Activated T-helper 2 cell treated with anti-CD3 and anti-CD28 coated beads, Interferon-gamma antibody, Interleukin-2, Interleukin-4, amounts not matched to agents 10 μg/mL and 5 μg/mL and 100 μg/mL, durations not matched to agents 14 hours and 24 hours and 36 hours (primary cell): ENCODE measurements at places on chromosomes 12 and 14.

GRCh38 chr14:51621654-51622053, 30.1 kb upstream of the FRMD6 start:
- no peak for DNase-seq

DNA sequence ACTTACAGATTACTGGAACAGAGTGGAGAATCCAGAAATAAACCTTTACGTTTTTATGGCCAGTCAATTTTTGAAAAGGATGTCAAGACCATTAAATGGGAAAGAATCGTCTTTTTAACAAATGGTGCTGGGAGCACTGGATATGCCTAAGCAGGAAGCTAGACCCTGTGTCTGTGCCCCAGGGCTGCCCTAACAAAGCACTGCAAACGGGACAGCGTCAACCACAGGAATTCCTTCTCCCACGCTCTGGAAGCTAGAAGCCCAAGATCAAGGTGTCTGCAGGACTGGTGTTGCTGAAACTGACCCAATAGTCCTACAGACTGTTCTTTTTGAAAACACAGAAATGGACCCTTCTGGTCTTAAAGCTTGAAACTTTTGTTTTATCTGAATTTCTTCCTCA, 9.3 kb upstream of the TMEM121 start:
- no peak for DNase-seq

GRCh38 chr14:94659256-94659655, 47.1 kb downstream of the SERPINA3 start:
- no peak for DNase-seq

GRCh38 chr12:81039231-81039630, 38.6 kb upstream of the ACSS3 start:
- no peak for DNase-seq

DNA sequence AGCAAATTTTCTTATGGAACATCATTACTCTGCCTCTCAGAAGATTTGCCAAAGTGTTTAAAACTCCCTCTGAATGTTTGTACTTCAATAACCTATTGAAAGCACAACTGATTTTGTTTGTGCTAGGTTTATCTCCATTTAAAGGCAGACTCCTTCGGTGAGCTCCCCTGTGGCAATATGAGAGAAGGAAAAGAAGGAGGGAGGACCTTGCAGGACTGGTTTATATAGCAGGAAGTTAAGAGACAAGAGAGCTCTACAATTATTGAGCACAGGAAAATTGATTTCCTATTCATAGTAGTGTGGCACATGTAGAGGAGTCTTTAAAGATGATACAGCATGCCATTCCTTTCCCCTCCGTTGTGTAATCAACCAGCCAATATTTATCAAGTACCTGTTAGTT, 75.5 kb downstream of the PDE3A start:
- DNase-seq: no peak

DNA sequence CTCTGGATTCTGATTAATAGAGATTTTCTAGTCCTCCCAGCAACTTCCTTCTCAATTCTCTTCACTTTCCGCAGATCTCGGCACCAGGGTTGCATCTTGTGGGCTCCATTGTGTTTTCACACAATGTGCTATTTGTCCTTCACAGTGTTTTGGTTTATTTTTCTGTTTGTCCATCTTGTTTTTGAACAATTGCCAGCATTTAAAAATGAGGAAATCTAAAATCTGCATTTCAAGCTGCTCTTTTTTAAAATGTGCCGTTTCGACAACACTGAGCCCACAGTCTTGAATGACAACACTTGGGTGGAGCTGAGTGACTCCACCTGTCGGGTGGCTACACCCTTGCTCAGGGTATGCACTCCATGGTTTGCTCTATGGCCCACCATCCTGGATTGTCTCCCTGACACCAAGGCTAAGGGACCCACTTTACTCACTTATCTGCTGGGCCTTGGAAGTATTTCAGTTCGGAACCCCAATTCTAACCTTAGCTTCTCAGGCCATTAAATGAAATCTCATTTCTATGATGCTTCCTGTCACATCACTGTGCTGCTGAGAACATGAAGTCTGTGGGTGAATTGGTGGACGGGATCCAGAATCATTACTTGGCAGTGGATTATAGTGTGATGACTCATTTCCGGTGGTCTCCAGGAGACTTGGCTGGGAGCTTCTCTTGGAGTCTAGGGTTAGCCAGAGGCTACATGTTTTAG, 3.4 kb upstream of the MYRFL start:
- no peak for DNase-seq

DNA sequence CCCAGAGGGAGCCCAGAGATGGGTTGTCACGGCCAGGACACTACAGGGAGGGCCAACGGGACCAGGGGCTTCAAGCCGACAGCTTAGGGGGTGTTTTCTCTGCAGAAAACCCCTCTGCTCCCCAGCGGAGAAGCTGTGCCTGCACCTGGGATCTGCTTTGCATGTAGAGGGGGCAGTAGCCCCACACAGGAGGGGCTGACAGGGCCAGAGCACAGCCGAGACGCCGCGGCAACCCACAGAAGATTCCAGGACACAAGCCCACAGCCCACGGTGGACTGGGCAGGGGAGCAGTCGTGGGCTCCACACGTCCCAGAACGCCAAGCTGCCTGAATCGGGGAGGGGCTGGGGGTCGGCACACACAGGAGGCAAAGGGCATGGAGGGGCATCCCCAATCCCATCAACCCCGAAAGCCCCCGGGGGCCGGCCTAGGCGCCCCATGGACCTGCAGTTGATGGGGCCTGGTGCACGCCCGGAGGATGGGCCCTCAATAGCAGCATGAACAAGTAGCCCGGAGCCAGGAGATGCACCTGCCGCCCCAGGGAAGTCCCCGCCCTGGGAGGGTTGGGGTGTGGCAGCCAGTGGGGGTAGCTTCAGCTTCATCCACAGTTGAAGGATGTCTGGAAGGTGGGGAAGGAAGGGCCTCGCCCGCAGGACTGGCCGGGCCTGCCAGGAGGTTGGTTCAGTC, 30.5 kb upstream of the TMEM179 start:
- no peak for DNase-seq

DNA sequence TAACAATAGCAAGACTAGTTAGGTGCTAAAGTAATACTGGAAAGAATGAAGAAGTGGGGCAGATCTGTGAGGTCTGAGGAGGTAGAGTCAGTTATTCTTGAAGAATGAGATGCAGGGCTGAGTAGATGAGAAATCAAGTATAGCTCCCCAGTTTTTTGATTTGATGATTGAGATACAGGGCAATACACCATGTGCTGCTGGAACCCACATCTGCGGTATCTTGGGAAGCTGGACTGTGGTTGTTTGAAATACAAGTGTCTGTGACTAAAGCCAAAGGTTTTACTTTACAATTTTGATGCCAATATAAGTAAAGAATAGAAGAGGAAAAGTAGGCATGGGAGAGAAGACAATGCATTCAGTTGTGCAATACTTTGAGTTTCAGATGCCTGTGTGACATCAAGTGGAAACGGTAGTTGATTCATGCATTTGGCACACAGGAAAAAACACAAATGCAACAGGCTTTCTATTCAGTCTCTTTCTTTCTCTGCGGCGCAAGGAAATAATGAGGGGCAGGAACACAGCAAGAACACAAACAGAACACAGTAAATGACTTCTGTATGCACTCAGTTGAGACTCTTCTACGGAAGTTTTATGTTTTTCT, 190.2 kb upstream of the SLC38A2 start:
- no peak for DNase-seq
